ENCODE measurements at places on chromosomes 7 and 10.

GRCh38 chr10:77810446-77811335 is 115.9 kb downstream of the DLG5 start:
- ATAC-seq: no peak

DNA sequence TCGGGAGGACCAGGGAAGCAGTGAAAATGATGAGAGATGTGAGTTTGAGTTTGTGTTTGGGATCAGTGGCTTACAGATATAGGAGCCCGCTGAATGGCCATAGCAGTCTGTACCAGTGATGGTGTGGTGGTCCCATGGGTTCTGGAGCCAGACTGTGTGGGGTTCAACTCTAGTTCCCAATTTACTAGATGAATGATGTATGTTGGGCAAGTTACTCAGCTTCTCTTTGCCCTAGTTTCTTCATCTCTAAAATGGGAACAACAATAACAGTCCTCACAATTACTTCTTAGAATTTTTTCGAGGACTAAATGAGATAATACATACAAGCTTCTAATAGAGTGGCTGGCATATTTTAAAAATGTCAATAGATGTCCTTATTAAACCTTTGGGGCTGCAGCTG is 184.4 kb downstream of the WNT2 start:
- ATAC-seq: no peak

GRCh38 chr7:42549866-42550485 is 313.0 kb upstream of the GLI3 start:
- no peak for ATAC-seq

DNA sequence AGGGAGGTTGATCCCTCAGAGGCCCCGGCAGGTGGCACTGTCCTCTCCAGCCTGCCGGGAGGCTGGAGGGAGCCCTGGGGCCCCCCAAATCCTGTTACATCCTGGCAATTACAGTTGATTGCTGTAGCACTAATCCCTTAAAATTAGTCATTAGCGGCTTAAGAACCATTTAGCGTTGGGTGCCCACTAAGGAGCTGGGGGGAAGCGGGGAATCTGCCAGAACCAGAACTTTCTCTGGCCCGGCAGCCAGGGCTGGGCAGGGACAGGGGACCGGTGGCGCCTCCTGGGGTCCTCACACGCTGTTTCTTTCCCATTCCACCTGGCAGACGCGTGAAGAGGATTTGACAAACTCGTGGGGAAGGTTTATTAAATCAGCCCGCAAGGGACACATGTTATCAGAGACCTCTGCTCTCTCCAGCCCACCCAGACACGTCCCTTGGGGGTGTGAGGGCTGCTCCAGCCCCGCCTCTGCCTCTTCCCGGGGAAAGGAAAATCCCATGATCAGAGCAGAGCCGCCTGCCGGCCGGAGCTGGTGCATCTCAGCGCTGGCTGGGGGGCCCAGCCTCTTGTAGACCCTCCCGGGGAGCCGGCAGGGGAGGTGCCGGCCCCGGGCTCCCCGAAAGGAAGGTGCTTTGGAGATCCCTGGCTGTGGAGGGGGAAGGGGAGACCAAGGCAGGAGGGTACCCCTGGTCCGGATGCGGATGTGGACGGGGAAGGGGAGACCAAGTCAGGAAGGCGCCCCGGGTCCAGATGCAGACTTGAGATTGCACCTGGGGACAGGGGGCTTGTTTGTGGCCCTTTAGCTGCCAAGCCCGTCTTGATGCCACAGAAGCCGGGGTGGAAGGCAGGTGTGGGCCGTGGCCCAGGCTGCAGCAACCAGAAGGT is 142.7 kb downstream of the ELFN1 start:
- ATAC-seq: no peak

- ATAC-seq: no peak
Measured at GRCh38 chr7:98826811-98827231, 43.0 kb downstream of the TMEM130 start.

All from activated CD4-positive, CD25-positive, alpha-beta regulatory T cell treated with anti-CD3 and anti-CD28 coated beads, Interleukin-2, amount 50 U/mL, for 24 hours (primary cell).